Aorta (tissue), 5 donors: ENCODE measurements at places on chromosomes 2 and 18. TPM values are rescaled to one million over a fixed set of nuclear protein-coding genes. Genes with fewer than 3 reads are reported as not detected.

DNA sequence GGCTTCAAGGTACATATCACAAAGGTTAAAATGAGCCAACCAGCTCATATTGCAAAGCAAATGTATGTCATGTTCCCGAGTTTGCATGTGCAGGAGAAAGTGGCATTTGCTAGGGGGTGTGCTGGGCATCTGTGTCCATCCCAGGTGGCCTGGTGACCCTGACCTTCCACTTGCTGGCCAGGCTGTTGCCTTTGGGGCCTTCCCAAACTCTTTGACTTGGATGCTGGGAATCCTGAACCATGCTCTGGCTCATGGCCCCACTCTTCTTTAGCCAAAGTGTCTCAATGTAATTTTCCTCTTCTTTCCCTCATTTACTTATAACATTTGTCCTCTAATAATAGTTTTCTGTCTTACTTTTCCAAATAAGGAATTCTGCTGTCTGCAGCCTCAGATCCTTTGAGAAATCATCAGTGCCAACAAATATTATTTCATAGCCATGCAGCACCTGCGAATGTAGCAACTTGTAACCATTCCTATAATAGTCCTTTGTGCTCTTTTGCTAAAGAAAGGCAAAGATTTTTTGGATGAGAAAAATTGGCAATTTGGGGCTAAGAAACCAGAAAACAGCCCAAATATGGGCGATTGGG lies 64.2 kb downstream of the MTCL1 start:
- DNase-seq = no peak
- H3K27ac ChIP-seq = no peak overlapping the region
- H3K36me3 ChIP-seq = no peaks in the 10 kb centered on the region
- H3K4me1 ChIP-seq = no peaks in the 10 kb centered on the region
- H3K27me3 ChIP-seq = no peaks in the 10 kb centered on the region
- no peak overlapping the region for H3K4me3 ChIP-seq

- DNase-seq = no peak
- no peaks in the 10 kb centered on the region for H3K27me3 ChIP-seq
Measured at GRCh38 chr18:35468711-35469110, 29.0 kb downstream of the INO80C start.

- no peaks in the 10 kb centered on the region for H3K36me3 ChIP-seq
- H3K4me1 ChIP-seq = no peaks in the 10 kb centered on the region
- no peak overlapping the region for H3K4me3 ChIP-seq
- no peak overlapping the region for H3K27ac ChIP-seq
- DNase-seq = no peak
- no peaks in the 10 kb centered on the region for H3K27me3 ChIP-seq
Measured at GRCh38 chr18:63299837-63300745, 19.5 kb downstream of the BCL2 start.

DNA sequence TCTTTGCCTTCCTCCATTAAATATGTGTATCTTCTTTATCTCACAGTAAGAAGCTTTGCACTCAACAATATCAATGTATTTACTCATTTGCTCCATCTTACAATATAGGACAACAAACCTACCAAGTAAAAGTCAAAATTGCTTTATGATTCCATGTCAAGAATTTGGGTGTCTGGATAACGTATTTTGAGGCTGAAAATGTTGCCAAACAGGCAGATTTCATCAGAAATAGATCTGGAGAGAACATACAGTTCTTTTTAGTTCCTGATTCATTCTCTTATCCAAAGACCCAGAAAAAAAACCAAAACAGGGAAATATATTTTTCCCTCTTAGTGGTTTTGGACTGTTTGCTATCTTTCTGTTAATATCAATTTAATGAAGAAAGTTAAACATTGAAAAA lies 621.1 kb downstream of the STK39 start:
- H3K4me1 ChIP-seq = no peaks in the 10 kb centered on the region
- H3K36me3 ChIP-seq = no peaks in the 10 kb centered on the region
- no peak overlapping the region for H3K4me3 ChIP-seq

DNA sequence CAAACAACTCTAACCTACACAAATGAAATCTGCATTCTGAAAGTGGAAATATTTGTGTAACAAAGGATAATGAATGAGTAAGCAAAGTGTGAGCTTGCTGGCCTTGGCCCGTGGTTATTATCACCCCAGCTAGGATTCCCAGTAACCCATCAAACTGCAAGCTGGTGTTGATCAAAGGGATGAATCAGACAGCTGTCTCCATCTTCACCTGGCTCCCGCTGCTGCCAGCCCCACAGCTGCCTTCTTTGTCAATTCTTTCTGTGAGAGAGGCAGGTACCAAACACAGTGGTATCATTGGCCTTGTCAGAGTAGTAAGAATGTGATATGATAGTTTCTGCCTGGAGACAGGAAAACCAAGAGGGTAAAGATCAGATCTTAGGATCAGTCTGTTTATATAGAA lies 25.2 kb upstream of the RGPD4 start:
- no peak overlapping the region for H3K4me3 ChIP-seq
- no peak for DNase-seq
- no peaks in the 10 kb centered on the region for H3K4me1 ChIP-seq

- DNase-seq = no peak
- no peaks in the 10 kb centered on the region for H3K36me3 ChIP-seq
Measured at GRCh38 chr2:35783723-35784122, 571.9 kb upstream of the CRIM1 start.

DNA sequence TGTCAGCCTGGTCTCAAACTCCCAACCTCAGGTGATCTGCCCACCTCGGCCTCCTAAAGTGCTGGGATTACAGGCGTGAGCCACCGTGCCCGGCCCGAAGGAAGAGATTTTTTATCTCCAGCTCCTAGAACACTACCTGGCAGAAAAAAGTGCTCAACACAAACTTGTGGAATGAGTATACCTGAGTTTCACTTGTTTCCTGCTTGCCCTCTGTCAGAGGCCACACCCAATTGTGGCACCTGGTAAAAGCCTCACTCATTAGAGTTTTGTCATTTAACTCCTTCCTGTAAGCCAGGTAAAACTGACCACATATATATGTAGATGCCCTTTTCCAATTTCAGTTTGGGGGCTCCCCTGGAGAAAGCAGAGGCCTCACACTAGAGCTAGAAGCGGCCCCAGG lies 42.2 kb upstream of the RTN4 start:
- H3K36me3 ChIP-seq = no peaks in the 10 kb centered on the region
- H3K27ac ChIP-seq = no peak overlapping the region
- H3K4me3 ChIP-seq = no peak overlapping the region

DNA sequence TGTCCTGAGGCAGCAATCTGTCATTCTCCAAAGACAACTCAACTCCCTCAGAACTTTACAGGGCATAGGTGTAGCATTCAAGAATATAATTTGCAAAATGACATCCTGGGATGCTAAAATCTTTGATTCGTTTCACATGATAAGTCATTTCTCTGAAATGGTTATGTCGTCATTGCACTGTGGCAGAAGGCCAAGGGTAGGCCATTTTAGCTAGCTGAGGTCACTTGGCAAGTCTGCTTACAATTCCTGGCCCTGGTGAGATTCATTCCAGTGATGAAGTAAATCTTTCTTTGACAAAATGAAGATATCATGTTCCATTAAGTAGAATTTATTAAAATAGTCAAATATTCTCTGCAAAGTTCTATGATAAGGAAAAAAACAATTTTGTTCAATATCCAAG lies 1410.3 kb upstream of the LRRTM1 start:
- no peak for DNase-seq
- no peaks in the 10 kb centered on the region for H3K27me3 ChIP-seq
- H3K36me3 ChIP-seq = no peaks in the 10 kb centered on the region
- no peak overlapping the region for H3K27ac ChIP-seq

- DNase-seq = no peak
- no peaks in the 10 kb centered on the region for H3K27me3 ChIP-seq
- no peak overlapping the region for H3K4me3 ChIP-seq
- H3K27ac ChIP-seq = no peak overlapping the region
Measured at GRCh38 chr2:153967248-153967973, 95.7 kb downstream of the GALNT13 start.

DNA sequence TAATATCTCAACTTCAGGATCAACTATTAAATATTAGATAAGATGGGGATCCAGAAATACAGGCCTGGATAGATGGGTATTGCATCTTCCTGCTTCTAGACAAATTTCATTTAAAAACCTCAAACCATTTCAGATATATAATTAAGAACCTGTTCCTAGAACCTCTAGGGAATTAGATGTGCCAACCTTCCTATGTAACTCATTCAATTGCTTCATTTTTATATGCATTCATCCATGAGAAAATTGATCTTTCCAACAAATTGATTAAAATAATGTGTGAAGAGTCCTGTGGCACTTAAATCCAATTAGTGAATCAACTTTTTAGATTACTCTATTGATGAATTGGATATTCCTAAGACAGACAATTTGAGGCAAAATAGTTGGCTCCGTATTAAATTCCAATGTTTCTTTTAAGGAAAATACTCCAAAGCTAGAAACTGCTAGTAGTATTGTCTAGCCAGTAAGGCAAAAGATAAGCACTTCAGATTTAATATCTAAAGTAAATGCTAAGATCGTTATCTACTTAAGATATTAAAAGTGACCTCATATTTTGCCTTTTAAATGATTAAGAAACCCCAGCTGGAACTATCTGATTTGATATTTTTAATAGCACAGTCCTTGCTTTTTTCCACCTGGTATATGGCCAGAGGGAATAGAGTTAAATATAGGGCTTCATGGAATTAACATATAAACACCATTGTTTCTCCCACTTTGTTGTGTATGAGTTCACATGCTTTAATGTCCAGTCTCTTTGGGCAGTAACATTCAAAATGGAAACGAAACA lies 35.8 kb downstream of the DARS1 start:
- DNase-seq = no peak
- H3K27me3 ChIP-seq = no peaks in the 10 kb centered on the region
- H3K4me1 ChIP-seq = no peaks in the 10 kb centered on the region

DNA sequence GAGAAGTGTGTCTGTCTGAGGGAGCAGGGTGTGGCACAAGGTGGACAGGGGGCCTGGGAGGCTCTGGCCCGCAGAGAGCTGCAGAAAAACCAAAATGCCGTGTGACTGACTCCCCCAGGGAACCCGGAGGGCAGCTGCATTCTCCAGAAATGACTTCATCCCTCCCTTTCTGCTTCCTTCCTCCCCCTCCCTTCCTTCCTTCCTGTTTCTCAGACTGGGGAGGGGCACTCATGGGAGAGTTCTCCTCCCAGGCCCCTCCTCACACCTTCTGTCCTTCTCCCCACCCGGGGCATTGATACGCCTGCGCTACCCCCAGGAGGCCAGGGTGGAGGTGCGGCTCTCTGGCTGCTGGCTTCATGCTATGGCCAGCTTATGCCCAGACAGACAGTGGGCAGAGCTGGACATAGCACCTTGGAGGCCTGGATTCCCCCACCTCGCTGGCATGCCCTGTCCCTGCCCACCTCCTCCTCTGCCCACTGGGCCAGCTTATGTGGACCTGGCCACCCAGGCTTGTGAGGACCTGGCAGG lies 8.2 kb upstream of the GPR17 start:
- no peaks in the 10 kb centered on the region for H3K36me3 ChIP-seq
- DNase-seq = no peak
- no peak overlapping the region for H3K4me3 ChIP-seq
- H3K4me1 ChIP-seq = no peaks in the 10 kb centered on the region

- H3K4me3 ChIP-seq = no peak overlapping the region
- H3K27me3 ChIP-seq = peaks cover 2% of the 10 kb centered on the region
- no peaks in the 10 kb centered on the region for H3K36me3 ChIP-seq
- H3K27ac ChIP-seq = no peak overlapping the region
Measured at GRCh38 chr2:151299920-151300539, 10.6 kb upstream of the NMI start.

DNA sequence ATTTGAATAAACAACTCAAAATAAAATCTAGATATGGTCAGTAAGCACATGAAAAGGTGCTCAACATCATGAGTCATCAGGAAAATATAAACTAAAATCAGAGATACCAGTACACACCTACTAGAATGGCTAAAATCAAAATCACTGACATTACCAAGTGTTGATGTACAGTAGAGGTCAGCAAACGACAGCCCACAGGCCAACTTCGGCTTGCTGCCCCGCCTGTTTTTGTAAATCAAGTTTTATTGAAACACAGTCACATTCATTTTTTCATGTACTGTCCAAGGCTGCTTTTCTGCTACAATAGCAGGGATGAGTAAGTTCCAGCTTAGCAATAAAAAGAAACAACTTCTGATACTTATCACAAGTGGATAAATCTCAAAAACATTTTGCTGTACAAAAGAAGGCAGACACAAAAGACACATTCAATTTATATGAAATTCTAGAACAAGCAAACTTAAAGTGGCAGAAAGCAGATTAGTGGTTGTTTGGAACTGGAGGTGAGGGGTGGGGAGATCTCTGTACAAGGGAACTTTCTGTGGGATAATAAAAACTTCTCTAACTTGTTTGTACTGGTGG lies 32.1 kb downstream of the TRAK2 start:
- H3K27ac ChIP-seq = no peak overlapping the region
- no peak for DNase-seq
- peaks cover 3% of the 10 kb centered on the region for H3K4me1 ChIP-seq
- no peak overlapping the region for H3K4me3 ChIP-seq
- H3K36me3 ChIP-seq = peaks cover 3% of the 10 kb centered on the region

GRCh38 chr2:180944372-180944771 lies 36.0 kb upstream of the UBE2E3 start:
- H3K4me1 ChIP-seq = no peaks in the 10 kb centered on the region
- H3K27ac ChIP-seq = no peak overlapping the region
- H3K27me3 ChIP-seq = no peaks in the 10 kb centered on the region
- no peaks in the 10 kb centered on the region for H3K36me3 ChIP-seq

GRCh38 chr2:148817210-148817708 lies 57.8 kb upstream of the KIF5C start:
- no peaks in the 10 kb centered on the region for H3K4me1 ChIP-seq
- H3K36me3 ChIP-seq = no peaks in the 10 kb centered on the region
- H3K27me3 ChIP-seq = no peaks in the 10 kb centered on the region
- no peak overlapping the region for H3K4me3 ChIP-seq

DNA sequence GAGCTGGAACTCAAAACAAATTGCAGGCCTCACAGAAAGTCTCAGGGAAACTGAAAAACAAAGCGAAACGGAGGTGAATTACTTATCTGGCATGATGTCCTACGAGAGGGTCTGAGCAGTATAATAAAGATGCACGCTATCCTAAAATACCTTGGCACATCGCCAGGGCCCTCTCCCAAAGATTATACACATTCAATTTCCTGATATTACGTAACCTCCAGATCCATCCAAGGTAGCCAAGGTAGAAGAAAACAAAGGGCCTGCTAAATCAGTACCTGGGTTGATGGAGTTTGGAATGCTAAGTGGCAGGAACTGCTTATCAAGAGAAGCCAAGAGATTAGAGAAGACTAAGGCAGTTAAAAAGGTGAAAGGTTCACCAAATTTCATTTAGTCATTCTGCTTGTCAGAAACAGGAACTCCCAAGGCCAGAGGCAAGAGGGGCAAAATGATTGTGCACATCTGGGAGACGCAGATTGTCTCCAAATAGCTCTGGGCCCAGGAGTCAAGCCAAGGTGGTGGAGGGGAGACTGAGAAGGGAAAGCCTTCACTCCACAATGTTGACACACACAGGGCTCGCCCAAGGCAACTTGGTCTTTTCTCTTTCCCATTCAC lies 236.8 kb upstream of the ATP5MC3 start:
- no peaks in the 10 kb centered on the region for H3K4me1 ChIP-seq
- no peaks in the 10 kb centered on the region for H3K27me3 ChIP-seq
- H3K36me3 ChIP-seq = no peaks in the 10 kb centered on the region
- H3K27ac ChIP-seq = no peak overlapping the region

GRCh38 chr2:88696611-88697010 lies 5.1 kb downstream of the RPIA start:
- no peaks in the 10 kb centered on the region for H3K4me1 ChIP-seq
- H3K27me3 ChIP-seq = no peaks in the 10 kb centered on the region
- H3K4me3 ChIP-seq = no peak overlapping the region
- DNase-seq = no peak
- H3K36me3 ChIP-seq = peaks cover 4% of the 10 kb centered on the region

XPO1 gene
- 115 TPM for total RNA-seq

COLEC11 gene
- total RNA-seq = 1.7 TPM

AMER3 gene
- total RNA-seq = not detected

CDH19 gene
- total RNA-seq = 7.8 TPM

CMPK2 gene
- total RNA-seq = 3.7 TPM

MYCN gene
- total RNA-seq = 2.1 TPM

CKAP2L gene
- total RNA-seq = 0.69 TPM

INO80C gene
- total RNA-seq = 19.1 TPM

OSBPL6 gene
- 2.1 TPM for total RNA-seq

TET3 gene
- total RNA-seq = 9.5 TPM

KCNE4 gene
- 10.9 TPM for total RNA-seq
